ENCODE measurements at places on chromosomes 5 and 9.

DNA sequence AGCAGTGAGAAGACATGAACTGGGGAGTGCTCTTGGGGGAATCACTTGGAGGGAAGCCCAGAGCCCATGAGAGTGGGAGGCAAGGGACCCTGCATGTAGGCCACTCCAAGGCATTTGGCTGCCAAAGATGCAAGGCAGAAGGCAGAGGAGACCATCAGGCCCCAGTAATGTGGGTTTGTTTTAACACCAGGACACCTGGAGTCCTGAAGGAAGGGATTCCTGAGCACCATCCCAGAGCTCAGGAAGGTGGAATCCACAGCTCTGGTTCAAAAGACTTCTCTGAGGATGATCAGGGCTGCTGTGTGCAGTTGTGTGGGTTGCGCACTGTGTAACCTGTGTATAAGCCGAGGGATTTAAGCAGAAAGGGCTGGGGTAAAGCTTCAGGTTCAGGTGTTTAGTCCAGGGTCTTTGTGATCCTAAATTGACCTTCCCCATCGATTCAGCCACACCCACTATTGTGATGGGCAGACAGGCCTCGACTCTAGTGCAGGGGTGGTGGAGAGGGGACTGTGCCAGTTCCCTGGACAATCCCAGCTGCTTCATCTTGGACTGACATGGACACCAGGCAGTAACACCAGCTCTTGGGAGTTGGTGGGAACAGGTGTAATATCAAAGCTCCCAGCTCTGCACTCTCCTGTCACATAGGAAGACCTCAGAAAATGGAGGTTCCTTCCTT lies 11.0 kb downstream of the B4GALT7 start:
- DNase-seq: no peak

DNA sequence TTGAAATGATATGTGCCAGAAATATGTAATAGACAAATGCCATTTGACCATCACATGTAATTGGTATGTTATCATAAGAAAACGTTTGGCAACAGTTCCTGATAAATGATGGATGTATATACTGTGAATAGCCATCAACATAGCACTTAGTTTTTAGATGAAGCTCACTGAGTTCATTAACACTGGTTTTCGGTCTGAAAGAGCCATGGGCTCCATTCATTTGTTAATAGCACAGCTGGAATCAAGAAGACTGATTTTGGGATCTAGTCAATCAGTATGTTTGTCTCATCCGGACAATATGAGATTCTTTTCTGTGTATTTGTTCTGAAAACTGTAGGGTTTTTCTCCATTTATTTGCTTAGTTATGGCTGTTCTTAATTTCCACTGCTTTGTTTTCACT lies 413.5 kb upstream of the CLINT1 start:
- no peak for DNase-seq

- DNase-seq: no peak
These were observed 405.5 kb downstream of the KIF4B start for GRCh38 chr5:155418960-155419579.

GRCh38 chr5:389891-390622 lies 52.9 kb upstream of the EXOC3 start:
- no peak for DNase-seq

GRCh38 chr9:137969008-137969407 lies 91.4 kb downstream of the CACNA1B start:
- DNase-seq: no peak

DNA sequence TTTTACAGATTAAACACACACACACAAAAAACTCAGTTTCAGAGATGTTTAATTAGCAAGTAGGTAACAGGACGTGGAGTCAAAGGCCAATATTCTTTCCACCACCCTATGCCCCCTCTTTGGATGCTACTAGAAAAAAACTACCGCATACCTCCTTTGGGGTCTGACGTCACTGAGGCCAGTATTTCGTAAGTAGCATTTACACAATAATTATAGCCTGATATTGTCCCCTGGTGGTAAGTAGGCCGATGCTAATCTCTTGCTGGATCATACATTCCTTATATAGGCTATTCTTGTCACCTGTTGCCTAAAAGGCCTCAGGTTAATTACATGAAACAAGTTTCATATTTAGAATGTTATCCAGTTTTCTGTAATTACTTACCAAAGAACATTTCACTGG lies 21.0 kb upstream of the SMARCA2 start:
- no peak for DNase-seq

DNA sequence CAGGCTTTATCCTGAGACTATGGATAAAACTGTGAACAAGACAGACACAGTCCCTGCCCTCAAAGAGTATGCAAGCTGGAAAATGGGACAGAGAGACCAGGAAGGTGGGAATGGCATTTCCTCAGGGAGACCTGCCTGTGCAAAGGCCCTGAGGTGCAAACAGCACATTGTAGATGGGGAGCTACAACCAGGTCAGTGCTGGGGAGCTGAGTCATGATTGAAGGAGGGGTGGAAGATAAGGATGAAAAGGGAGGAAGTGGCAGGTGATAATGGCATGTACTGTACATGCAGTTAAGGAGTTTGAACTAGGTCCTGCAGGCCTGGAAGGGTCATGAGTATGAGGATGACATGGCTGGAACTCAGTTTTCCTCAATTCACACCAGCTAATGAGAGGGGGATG lies 75.5 kb upstream of the BOD1 start:
- DNase-seq: no peak

All from glomerular endothelial cell (primary cell).